Eye (tissue), 1 donor: ENCODE measurements at places on chromosomes 6 and 20.

- DNase-seq, result peak; percentile 93
Observed at GRCh38 chr6:15399641-15400470, 154.0 kb downstream of the JARID2 start.

DNA sequence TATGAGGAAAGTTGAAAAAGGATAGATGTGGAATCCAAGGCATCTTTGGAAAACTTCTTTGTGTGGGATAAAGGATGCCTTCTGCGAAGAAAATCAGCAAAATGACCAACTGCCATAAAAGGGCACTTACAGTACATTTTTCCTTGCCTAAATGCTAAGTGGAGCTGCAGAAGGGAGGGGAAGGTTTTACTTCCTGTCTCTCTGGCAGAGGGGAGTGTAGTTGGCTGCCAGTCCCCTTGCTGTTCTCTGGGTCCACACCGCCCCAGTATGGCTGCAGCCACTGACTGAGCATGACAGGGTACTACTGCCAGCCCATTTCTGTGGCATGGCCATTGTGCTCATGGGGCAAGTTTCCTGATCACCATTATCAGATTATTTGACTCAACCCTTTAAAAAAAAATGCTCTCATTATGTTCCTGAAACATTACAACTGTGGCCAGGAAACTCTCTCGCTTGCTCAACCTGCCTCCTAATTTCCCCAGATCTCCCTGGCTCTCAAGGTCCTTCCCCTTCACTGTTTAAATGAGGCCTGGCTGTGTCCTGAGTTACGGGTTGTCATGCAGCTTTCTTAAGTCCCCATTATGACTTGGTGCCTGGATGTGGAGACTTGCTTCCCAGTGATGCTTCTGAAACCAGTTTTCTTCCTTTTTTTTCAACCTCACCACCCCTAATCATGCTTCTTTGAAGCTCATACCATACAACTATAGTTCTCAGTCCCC lies 34.5 kb upstream of the FAM184A start:
- DNase-seq, result no peak

DNA sequence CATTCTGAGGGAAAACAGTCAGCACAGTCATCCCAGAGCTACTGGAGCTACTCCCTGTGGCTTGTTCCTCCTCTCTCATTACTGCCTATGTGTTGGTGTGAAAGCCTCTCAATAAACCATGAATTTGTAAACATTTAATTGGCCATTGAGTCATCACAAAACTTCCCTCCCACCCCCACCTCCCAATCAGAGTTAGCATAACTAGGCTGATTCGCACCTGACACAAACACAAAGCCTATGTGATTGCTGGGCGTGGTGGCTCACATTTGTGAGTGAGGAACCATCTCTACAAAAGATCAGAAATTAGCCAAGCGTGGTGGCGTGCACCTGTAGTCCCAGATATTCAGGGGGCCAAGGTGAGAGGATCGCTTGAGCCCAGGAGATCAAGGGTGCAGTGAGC lies 17.1 kb upstream of the SNTA1 start:
- no peak for DNase-seq

DNA sequence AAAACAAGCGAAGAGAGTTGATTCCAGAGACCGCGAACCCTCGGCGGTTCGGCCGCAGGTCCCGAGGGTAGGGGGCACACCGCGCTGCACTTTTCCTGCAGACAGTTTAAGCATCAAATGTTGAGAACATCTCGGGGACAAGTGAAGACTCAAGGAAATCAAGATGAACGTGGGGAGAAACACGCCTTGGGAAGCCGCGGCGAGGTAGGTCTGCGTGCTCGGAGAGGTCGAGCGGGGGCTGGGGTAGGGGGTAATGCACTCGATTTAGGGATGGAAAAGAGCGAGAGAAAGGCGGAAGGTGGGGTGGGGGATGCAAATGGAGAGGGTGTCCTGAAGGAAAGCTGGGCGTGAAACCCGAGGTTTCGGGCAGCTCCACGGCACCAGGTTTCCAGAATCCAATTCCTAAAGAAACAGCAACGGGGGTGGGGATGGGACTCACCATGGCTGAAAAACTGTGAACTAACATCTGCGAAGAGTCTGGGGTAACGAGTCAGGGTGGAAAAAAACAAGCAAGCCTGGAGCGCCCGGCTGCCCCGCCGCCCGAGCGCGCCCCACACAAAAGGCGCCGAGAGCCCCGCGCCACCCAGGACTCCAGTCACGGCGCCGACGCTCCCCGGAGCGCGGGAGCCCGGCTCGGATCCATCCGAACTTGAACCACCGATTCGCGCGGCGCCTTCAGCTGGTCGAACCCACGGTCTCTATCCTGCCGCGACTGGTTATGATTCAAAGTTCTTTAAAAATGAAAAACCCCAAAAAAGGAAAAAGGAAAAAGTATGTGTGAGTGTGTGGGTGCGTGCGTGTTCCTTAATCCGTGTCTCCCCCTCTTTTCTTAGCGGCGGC lies 3.5 kb downstream of the TFAP2A start:
- peak; percentile 75 for DNase-seq

DNA sequence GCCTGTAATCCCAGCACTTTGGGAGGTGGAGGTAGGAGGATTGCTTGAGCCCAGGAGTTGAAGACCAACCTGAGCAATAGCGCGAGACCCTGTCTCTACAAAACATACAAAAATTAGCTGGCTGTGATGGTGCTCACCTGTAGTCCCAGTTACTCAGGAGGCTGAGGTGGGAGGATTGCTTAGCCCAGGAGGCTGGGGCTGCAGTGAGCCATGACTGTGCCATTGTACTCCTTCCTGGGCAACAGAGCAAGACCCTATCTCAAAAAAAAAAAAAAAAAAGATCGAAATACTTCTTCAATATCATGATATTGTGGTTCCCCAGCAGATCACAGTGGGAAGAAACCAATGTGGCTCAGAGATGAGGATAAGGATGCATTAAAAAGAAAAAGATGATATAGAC lies 47.6 kb downstream of the SOBP start:
- DNase-seq, result no peak

GRCh38 chr6:49082611-49083010 lies 380.4 kb downstream of the MMUT start:
- no peak for DNase-seq

GRCh38 chr6:24329022-24329421 lies 28.8 kb downstream of the DCDC2 start:
- no peak for DNase-seq

DNA sequence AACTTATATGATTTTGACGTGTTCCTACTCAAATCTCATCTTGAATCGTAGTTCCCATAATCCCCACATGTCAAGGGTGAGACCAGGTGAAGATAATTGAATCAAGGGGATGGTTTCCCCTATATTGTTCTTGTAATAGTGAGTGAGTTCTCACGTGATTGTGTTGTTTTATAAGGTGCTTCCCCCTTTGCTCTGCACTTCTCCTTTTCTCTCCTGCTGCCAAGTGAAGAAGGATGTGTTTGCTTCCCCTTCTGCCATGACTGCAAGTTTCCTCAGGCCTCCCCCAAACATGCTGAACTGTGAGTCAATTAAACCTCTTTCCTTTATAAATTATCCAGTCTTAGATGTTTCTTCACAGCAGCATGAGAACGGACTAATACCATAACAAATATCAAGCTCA lies 83.2 kb downstream of the MANEA start:
- no peak for DNase-seq

DNA sequence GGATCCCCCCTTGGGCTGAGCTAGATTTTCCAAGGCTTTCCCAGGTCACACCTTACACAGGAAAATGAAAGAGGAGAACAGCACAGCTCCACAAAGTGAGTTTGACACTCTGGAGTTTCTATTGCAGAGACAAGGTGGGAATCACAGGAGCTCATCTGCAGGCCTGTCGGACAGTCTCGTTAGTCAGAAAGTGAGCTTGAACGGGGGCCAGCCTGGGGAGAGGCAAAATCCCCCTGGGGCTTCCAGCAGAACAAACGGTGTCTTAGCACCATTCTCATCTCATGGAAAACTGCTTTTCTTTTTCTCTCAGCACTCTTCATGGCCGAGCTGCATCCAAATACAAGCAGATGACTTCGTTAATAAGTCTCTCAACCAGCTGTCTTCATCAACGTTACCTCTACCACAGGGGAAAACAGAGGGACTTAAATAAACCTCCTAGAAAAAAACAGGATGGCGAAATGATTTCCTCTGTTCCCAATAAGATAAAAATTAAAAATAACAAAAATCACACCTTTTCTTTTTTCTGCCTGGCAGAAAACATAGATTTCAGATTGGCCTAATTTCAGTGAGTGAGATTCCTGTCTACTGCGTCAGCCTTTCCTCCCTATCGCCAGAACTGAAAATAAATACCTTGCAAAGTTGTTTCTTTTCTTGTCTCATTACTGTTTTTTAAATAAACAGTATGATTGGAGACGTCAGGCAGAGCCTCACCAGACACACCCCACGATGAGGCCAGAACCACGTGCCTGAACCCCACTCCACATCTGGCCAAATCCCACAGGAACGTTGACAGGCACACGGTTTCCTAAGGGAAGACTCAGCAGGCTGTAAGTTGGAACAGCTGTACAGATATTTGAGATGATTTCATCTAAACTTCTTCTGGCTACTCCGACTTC lies 219.0 kb downstream of the TTLL2 start:
- peak; percentile 70 for DNase-seq

GRCh38 chr6:163536770-163537169 lies 122.3 kb downstream of the QKI start:
- no peak for DNase-seq

DNA sequence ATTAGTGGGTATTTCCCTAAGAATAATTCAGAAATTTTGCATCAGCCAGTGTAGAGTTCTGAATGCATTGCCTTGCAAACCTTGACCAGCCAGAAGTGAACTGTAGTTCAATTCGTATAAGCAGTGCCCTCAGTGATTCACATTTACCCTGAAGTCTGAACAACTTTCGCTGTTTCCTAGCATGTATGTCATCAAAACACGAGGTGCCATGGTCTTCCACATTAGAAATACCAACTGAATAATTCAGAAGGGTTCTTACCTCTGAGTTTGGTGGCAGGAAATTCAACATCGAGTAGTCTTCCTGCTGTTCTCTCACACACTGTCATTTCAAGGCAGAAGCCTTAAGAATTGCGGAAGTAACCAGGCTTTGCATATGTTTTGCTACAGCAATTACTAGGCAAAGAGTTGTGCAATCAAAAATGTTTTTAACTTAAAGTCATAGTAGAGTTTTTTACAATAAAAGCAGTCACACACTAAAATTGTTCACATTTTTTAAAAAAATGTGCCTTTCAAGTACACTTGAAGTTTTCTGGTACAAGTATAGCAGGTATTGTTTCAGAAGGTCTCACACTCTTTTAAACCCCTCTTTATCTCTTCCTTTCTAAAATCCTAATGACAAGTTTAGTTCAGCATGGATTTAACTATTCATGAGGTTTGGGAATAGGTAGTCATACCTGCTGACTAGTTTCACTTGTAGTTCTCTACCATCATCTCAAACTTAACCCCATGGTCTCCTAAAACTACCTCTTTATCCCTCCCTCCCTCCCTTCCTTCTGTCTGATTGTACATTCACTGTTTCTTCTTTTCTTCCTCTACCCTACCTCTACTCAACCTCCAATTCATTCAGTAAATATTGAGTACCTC lies 118.3 kb downstream of the STXBP5 start:
- DNase-seq, result no peak

GRCh38 chr6:169845426-169846285 lies 94.2 kb downstream of the ERMARD start:
- no peak for DNase-seq

DNA sequence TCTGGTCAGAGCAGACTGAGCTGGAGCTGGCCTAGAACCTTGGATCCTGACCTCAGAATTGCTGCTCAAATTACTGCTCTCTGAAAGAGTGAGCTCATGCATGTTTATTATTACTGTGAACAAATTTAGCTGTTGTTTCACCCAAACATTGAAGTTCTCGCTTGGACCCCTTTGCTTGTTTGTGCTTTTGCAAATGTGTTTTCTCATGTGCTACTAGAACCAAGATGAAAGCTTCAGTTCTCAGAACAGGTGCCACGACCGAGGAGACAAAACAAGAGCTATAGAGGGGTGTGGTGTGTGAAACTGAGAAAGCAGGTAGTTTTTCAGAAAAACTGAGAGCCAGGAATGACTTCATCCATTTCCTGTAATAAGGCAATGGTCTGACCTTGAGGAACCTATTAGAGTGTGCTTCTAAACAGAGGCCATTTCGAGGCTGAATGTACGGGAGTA lies 50.0 kb upstream of the ESR1 start:
- no peak for DNase-seq

GRCh38 chr6:3776881-3777507 lies 25.5 kb upstream of the PXDC1 start:
- no peak for DNase-seq

GRCh38 chr6:32982702-32983492 lies 14.5 kb downstream of the BRD2 start:
- DNase-seq, result peak; percentile 38

DNA sequence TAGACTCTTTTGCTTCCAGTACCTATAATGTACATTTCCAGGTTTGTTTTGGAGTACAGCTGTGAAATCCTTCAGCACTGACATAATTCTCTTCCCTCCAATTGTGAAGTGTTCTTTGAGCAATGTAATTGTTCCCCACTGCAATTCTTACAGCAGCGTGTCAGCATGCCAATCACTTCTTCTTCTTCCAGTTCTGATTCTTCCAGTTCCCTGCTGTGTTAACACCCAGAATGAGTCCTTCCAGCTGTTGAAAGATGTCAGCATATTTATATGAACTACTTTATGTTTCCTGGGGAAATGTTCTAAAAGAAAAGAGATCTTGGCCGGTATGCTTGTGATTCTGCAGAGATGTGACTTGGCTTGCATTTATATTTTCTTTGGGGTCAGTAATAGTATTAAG lies 213.9 kb downstream of the UNC5CL start:
- DNase-seq, result peak; percentile 8

- DNase-seq, result no peak
Observed at GRCh38 chr6:125149256-125150144, 4.1 kb upstream of the TPD52L1 start.

DNA sequence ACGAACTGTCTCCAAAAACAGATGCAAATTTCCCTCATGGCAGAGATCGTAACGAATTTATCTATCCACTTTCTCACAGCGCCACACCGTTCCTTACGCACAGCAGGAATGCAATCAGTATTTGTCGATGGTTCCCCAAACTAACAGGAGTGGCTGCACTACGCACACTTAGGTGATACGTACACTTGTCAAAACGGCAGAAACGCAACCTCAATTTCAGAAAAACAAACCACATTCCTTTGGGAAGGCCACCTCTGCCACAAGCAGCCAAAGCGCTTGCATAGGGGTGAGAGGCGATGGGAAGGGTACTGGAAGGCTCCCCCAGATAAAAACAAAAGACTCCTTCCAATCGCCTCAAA lies 638 bp downstream of the MDN1 start:
- peak; percentile 77 for DNase-seq

DNA sequence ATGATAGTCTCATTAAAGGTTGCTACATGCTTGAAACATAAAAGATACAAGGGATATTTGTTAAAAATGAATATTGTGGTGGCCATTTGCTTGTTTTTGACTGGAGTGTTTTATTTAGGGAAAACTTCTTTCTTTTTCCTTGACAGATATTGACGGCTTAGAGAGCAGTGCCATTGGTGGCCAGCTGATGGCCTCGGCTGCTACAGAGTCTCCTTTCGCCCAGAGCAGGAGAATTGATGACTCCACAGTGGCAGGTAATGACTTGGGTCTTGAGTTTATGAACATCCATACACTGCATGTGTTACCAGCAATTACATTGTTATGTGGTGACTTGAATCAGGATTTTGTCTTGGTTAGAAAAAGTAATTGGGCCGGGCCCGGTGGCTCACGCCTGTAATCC lies 67.5 kb upstream of the PBOV1 start:
- no peak for DNase-seq
